Skeletal muscle cell (primary cell): ENCODE measurements at places on chromosomes 1 and 21.

DNA sequence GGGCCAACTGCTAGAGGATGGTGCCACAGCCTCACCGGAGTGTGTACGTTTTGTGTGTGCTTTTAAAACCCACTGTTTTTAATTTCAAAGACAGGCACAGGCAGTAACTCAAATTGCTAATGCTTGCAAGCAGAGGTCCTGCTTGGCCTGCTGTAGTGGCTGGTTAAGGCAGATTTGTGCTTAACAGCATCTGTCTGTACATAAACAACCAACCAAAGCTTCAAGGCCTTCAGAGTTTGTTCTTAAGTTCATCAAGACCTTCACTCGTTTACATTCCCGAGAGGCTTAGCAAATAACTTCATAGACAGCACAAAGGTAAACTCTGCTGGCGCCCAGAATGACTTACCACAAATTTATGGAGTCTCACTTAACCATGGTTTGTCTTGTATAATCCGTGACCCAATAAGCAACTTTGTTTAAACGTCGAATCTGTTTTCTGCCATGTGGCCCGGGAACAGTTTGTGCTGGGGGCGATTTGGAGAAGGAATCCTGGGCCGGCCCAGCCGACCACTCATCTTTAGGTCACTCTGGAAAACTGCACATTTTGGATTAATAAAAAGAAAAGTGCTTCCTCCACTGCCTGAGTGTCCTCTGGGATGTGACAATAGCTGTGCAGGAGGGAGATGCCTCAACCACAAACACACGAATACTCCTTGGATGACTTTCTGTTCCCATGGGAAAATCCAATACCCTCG is 58.1 kb downstream of the CAPZB start:
- DNase-seq = no peak

DNA sequence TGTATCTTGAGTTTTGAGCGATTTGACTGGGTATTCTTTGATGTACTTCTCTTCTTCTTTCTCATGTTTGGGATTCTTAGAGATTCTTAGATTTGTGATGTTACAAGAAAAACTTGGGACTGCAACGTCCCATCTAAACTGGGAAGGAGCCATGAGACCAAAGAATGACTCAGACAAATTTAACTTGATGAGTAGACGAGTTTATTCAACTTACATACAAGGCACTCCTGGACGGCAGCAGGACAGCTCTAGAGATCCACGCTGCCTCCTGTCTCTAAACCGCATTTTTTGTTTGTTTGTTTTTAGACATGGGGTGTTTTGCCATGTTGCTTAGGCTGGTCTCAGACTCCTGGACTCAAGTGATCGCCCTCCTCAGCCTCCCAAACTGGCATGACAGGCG is 137.1 kb downstream of the PIK3R3 start:
- no peak for DNase-seq

DNA sequence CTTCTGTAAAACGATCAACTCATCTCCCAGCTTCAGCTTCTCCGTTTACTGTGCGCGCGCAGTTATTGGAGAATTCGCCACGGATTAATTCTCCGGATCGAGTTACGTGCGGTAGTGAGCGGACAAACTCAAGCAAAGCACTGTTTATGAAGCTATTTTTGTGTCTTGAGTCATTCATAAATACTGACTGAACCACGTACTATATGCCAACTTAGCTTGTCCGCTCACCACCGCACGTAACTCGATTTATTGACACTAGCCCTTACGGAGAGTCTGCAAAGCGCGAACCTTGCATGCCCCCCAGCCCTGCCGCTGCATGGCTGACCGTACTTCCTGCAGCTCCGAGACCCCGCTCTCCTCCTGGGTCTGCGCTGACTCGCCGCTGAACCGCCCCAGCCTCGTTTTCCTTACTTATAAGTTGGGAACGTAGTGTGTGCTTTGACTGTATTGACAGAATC is 773 bp downstream of the CHD1L start:
- no peak for DNase-seq

GRCh38 chr1:110210604-110211495 is 736 bp downstream of the KCNC4 start:
- DNase-seq = no peak

- no peak for DNase-seq
Observed at GRCh38 chr21:16455526-16455925, 725.7 kb downstream of the USP25 start.

GRCh38 chr1:50268049-50268448 is 155.2 kb downstream of the DMRTA2 start:
- no peak for DNase-seq

GRCh38 chr21:33249331-33250002 is 16.7 kb upstream of the IL10RB start:
- DNase-seq = no peak

- DNase-seq = no peak
Observed at GRCh38 chr1:248045209-248045608, 1.4 kb upstream of the OR2L3 start.

GRCh38 chr1:200073286-200073637 is 45.8 kb downstream of the NR5A2 start:
- DNase-seq = no peak

DNA sequence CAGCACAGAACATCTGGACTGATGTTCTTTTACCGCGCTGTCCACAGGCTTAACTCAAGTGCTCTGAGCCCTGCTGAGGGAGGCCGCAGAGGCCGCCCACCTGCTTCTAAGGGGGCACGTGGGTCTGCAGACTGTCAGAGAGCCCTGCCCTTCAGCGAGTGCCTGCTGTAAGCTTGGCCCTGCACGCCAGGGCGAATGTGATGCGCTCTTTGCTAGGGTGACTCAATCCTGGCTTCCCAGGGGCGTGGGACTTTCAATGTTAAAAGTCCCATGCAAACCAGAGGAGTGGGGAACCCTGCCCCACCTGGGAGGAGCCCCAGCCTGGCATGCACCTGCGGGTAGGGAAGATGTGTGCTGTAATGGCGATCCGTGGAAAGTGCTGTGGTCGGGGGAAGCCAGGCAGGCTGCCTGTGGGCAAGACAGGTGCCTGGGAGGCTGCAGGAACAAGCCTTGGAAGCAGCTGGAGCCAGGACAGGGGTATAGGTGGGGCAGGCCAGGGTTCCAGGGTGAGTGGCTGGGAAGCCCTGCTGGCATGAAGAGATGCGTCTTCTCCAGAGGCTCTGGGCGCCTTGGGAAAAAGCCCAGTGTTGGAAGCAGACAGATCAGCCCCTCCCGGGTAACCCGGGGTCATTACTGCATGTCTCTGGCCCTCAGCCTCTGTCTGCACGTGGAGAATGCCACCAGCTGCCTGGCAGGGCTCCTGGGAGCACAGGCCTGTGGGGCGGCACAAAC is 594 bp upstream of the PANK4 start:
- DNase-seq = no peak

- no peak for DNase-seq
Observed at GRCh38 chr1:36420409-36420808, 22.7 kb upstream of the LSM10 start.

DNA sequence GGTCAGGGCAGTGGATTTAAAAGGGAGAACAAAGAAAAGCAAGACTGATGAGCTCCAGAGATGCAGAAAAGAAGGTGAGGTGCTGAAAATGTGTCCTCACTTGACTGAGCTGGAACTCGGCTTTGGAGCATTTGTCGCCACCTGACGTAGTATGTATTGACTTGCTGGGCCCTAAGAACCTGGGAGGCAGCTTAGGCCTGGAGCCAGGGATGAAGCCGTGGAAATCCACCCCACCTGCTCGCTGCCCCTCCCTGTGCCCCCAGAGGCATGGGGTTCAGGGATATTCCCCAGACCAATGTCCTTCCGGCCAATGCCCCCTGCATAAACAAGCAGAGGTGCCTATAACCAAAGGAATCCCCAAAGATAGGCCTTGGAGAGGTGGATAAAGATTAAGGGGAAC is 14.3 kb downstream of the MRAP start:
- no peak for DNase-seq

DNA sequence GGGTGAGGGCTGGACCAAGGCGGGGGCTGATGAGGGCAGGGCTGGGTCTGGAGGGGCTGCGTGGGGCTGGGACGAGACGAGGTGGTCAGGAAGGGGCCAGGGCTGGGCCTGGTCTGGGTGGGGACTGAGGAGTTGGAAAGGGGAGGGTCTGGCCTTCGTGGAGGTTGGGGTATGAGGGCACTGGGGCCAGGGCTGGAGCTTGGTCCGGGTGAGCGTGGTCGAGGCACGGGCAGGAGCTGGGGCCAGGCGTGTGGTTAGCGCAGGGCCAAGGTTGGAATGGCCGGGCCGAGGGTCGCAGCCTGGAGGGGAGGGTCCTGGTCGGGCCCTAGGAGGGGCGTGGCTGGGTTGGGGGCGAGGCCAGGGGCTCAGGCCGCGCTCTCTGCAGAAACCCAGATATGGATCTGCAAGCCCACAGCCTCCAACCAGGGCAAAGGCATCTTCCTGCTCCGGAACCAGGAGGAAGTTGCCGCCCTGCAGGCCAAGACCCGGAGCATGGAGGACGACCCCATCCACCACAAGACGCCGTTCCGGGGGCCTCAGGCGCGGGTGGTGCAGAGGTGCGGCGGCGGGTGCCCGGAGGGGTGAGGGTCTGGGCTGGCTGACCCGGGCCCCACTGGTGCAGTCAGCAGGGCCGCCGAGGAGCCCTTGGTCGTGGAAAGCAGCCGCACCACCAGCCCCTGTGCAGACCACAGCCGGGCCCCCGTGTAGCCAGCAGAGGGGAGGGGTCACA is 9.0 kb downstream of the TTLL10 start:
- no peak for DNase-seq

DNA sequence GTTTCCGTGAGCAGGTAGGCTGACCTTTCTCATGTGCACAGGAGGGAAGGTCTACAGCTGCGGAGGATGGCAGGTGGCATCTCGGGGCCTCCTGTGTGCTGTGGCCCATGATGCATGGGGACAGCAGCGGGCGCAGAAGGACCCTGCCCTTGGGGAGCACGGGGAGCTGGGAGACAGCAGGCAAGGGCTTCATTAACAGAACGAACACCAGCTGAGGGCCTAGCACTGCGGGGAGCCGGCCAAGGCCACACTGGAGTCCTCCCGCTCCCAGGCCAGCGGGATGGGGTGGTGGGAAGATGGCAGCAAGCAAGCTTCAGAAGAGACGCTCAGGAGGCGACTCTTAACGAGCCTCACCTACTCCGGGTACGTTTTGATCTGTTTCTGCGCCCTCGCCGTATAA is 66.6 kb downstream of the SCCPDH start:
- no peak for DNase-seq

DNA sequence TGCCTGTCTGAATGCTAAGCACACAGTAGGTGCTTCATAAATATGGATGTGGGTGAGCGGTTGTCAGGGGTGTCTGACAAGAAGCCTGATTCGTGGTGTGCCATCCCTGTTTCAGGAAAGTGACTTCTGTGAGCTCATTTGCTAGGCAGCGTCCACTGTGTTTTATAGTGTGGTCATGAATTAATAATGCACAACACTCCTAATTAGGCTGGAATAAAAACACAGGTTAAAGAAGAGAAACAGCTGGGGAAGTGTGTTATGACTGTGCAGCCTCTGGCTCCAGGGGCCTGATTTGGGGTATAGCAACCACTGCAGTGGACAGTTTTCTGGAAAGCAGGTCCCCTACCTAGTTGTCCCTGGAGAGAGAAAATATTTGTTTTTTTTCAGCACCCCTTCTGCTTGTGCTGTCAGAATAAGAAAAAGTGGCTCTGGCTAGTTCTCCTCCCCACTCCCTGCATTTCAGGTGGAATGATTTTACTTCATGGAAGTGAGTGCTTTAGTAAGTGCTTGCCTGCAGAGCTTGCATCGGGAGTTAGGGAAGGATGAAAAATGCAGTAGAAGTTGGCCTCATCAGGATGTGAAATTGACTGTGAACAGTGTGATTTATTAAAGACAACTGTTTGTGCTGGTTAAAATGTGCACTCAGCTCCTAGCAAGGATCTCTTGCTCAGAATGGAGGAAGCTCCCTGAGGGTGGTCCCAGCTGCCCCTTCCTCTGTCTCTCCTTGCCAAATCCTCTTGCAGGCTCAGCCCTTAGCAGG is 333.8 kb downstream of the HHAT start:
- no peak for DNase-seq

- no peak for DNase-seq
Observed at GRCh38 chr1:217590598-217590997, 40.3 kb downstream of the GPATCH2 start.

DNA sequence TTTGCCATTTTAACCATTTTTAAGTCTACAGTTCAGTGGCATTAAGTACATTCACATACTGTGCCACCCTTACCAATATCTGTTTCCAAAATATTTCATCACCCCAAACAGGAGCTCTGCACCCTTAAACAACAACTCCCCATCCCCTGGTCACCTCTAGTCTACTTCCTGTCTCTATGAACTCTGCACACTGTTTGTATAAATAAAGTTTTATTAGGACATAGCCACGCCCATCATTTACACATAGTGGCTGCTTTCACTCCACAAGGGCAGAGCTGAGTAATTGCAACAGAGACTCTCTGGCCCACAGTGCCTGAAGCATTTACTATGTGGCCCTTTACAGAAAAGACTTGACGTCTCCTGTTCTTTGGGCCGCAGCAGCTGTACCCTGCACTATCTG is 30.1 kb downstream of the KCNAB2 start:
- DNase-seq = no peak

DNA sequence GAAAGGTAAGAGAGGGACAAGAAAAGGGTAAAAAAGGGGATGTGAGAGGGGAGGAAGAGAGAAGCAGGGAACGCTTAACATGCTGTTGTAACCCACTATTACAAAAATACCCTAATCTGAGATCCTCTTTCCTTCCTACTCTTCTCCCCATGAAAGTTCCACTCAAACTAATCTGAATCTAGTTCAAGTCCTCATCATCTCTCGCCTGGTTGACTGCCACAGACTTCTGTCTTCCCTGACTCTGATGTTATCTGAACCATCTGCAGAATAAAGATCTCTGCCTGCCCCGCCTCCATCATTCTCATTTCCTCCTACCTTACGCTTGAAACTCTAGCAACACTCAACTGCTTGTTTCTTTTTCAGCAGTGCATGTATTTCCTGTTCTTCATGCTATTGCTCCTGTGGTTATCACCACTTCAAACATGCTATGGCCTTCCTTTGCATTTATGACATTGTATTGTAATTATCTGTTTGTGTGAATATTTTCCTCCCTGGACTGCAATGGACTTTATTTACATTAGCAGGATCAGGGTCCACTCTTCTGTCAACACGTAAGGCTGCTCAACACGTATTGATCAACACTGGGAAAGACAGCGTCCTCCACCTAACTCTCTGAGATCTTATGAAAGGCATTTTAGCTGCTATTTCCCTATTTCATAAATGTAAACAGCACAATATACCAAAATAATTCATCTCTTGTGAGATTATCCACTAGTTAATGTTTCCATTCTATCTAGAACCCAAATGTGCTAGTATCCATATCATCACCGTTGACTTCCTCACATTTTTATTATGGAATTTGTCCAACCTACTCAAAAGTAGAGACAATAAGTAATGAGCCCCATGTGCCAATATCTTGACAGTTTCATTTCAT is 215.5 kb upstream of the USP25 start:
- no peak for DNase-seq

- no peak for DNase-seq
Observed at GRCh38 chr1:4027492-4028138, 127.5 kb upstream of the C1orf174 start.

GRCh38 chr1:199667089-199667488 is 360.4 kb upstream of the NR5A2 start:
- no peak for DNase-seq

- no peak for DNase-seq
Observed at GRCh38 chr1:203318229-203318517, 12.9 kb downstream of the BTG2 start.

- DNase-seq = no peak
Observed at GRCh38 chr1:169360415-169360814, 7.2 kb downstream of the NME7 start.

- no peak for DNase-seq
Observed at GRCh38 chr1:54310439-54311328, 95.5 kb downstream of the SSBP3 start.

- DNase-seq = no peak
Observed at GRCh38 chr21:43303275-43304178, 123.4 kb downstream of the SIK1 start.

- DNase-seq = no peak
Observed at GRCh38 chr1:192707978-192708547, 72.1 kb downstream of the RGS13 start.
